ENCODE measurements at places on chromosomes 7 and 10.

- DNase-seq = no peak
These were observed 364.3 kb upstream of the PLXDC2 start for GRCh38 chr10:19451937-19452336.

GRCh38 chr10:27245836-27246235 is 5.2 kb upstream of the ACBD5 start:
- no peak for DNase-seq

GRCh38 chr7:102258749-102259107 is 27.9 kb upstream of the SH2B2 start:
- DNase-seq = no peak

- DNase-seq = no peak
These were observed 66.7 kb downstream of the HHEX start for GRCh38 chr10:92756201-92757065.

Measured in right hindlimb (tissue), 1 donor.